Vein endothelial cell (primary cell): ENCODE measurements at places on chromosomes 5 and 9. TPM values are rescaled to one million over a fixed set of nuclear protein-coding genes. Genes with fewer than 3 reads are reported as not detected.

The NOXA1 gene
- total RNA-seq = 1.9 and 2.0 TPM in 2 replicates

The DCTN3 gene
- 63.0 and 65.0 TPM in 2 replicates for total RNA-seq

The HTR1A gene
- total RNA-seq = not detected in 2 replicates

The RNF38 gene
- 35.3 and 37.1 TPM in 2 replicates for total RNA-seq

The EPB41L4A gene
- 29.1 and 42.1 TPM in 2 replicates for total RNA-seq

The PCDHGA8 gene
- total RNA-seq = 2.0 and 2.9 TPM in 2 replicates

The BTF3 gene
- total RNA-seq = 358 and 395 TPM in 2 replicates

The CDC42SE2 gene
- total RNA-seq = 40.2 and 56.1 TPM in 2 replicates

The PALM2AKAP2 gene
- total RNA-seq = under 0.01 and 0.29 TPM in 2 replicates

The TMC1 gene
- 0.33 and 0.67 TPM in 2 replicates for total RNA-seq

The ACOT12 gene
- total RNA-seq = not detected in 2 replicates
